NCI-H1436 treated with DMSO at 0.1 percent for 48 hours (cell line): ENCODE measurements at places on chromosomes 7 and 10.

GRCh38 chr7:140005754-140006503, 56.8 kb downstream of the PARP12 start:
- DNase-seq: no peak

GRCh38 chr7:147646568-147646967, 944.0 kb upstream of the C7orf33 start:
- no peak for DNase-seq

- DNase-seq: no peak
Measured at GRCh38 chr10:48802611-48803071, 118.0 kb downstream of the WDFY4 start.

- no peak for DNase-seq
Measured at GRCh38 chr7:151009327-151010036, 14.8 kb downstream of the ATG9B start.

- no peak for DNase-seq
Measured at GRCh38 chr7:32164341-32164996, 94.3 kb upstream of the PDE1C start.

DNA sequence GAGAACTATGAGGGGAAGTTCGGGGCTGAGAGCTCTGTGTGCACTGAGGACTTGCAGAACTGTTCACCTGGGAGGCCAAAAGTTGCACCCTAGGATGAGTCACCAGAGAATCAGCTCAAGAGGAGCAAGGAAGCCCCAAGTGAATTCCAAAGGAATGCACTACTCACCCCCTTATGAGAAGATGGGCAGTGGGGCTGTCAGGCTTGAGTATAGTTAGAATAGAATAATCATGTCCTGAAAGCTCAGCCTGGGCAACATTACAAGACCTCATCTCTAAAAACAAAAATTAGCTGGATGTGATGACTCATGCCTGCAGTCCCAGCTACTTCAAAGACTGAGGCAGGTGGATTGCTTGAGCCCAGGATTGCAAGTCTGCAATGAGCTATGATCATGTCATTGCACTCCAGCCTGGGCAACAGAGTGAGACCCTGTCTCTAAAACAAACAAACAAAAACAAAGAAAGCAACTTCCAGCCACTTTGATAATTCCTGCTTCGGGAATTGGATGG, 30.0 kb downstream of the MAP3K8 start:
- no peak for DNase-seq

DNA sequence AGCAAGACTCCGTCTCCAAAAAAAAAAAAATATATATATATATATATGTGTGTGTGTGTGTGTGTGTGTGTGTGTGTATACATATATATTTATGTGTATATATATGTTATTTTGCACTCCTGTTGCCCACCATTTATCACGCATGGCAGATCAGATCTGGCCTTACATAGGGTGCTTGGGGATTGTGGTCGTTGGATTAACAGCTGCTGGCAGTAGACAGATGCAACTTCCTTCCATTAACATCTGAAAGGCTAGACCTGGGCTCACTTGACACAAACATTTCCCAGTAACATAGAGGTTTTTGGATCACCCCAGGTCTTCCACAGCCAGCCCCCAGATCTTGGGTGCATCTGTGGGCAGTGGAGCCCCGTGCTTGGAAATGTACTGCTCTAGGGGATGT, 40.8 kb upstream of the DLD start:
- DNase-seq: no peak
